Stimulated activated CD8-positive, alpha-beta memory T cell treated with anti-CD3 and anti-CD28 coated beads, Interleukin-4, amount 100 ng/mL, for 1 hour (primary cell): ENCODE measurements at places on chromosomes 16 and 17.

DNA sequence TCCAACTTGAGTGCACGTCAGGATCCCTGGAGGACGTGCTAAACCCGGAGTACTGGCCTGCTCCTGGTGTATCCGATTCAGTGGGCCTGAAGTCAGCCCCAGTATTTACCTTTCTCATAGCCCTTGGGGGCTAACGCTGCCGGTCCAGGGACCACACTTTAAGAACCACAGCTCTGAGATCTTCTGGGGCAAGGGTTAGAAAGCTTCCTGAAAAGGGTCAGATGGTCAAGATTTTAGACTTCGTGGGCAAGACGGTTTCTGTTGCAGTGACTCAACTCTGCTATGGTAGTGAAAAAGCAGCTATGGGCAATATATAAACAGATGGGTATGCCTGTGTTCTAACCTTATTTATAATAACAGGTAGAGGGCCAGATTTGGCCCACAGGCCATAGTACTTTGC lies 14.6 kb upstream of the USP10 start:
- DNase-seq, result no peak

GRCh38 chr16:88784074-88784855 lies 755 bp downstream of the PIEZO1 start:
- no peak for DNase-seq

- DNase-seq, result no peak
Measured at GRCh38 chr16:30903596-30903995, 7.2 kb downstream of the CTF1 start.

- no peak for DNase-seq
Measured at GRCh38 chr16:4295581-4295980, 20.3 kb upstream of the GLIS2 start.

DNA sequence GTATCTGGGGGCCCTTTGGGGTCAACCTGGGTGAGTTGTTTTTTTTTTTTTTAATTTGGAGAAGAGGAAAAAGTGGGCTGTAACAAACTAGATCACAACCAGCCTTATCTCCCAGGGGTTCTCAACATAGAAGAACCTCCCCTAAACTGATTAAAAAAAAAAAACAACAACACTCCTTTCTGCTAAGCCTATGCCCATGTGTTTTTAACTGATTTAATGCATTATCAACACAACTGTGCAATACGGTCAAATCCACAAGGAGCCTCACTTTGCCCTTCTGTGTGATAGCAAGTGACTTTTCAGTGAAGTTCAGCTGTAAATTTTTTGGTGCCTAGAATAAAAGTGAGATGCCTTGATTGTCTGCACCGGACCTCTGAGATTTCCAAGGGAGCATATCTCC lies 646 bp downstream of the MYH11 start:
- no peak for DNase-seq

- DNase-seq, result no peak
Measured at GRCh38 chr16:57069053-57069452, 23.3 kb upstream of the CPNE2 start.

- DNase-seq, result no peak
Measured at GRCh38 chr17:64278614-64279013, 15.6 kb upstream of the TEX2 start.

- no peak for DNase-seq
Measured at GRCh38 chr16:4328046-4328781, 12.3 kb downstream of the GLIS2 start.

GRCh38 chr17:66381701-66382362 lies 79.4 kb downstream of the PRKCA start:
- DNase-seq, result no peak

GRCh38 chr16:66481943-66482390 lies 54.9 kb downstream of the BEAN1 start:
- no peak for DNase-seq

DNA sequence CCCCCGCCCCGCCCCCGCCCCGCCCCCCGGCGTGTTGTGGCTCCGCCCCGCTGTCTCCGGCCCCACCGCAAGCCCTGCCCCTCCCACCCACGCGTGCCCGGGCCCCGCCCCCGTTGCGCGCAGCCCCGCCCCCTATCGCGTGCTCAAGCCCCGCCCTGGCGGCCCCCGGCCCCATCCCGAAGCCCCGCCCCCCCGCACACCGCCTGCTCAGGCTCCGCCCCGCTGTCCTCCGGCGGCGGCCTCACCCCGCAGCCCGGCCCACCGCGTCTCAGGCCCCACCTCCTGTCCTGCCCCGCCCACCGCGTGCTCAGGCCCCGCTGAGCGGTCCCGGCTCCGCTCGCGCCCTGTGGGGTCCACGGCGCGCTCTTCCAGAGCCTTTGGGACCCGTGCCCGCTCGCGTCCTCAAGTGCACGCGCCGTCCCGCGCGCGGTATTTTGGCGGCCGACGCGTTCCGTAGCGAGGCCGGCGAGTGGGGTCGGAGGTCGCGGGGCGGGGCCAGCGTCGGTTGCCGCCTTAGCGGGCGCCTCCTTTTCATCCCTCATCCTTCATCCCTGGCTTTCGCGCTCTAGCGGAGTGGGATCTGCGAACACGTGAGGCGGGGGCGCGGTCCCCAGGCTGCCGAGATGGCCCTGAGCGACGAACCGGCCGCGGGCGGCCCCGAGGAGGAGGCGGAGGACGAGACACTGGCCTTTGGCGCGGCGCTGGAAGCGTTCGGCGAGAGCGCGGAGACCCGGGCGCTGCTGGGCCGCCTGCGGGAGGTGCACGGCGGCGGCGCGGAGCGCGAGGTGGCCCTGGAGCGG lies at the start of gene TBCD:
TBCD (plus strand) TSS at position 495 of the 800 bp plus-strand sequence; CDS start at position 624, 129 bp downstream.
- peak; percentile 86 for DNase-seq

DNA sequence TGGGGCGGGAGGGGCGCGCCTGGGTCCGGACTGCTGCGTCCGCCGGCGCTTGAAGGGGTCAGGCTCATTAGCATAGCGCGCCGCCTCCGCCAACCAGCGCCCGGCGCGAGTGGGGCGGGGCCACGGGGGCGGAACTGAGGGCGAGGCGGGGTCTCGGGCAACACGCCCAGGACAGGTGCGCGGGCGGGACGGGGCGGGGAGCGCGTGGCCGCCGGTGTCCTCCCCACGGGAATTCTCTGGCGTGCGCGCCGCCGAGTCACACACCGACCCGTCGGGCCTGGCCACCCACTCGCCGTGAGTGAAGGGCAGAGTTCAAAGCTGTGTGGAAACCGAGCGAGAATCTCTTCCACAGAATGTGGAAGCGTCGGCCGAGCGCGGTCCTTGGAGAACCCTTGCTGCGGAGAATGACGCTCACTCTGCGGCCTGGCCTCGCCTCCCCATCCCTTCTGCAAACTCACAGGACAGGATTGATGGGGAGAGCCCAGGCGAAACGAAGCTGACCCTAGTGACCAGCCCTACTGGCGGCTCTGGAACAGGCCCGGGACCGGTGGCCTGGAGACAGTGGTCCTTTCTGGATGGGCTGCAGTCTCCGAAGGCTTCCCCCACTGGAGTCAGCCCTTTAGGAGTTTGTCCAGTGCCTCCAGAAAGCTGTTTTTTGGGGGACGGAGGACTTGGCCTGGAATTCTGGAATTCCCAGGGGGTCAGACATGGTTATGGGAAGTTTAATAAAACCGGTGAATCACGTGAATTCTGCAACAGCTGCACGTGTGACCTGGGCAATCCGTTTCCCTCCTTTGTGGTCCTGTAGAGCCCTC lies at the start of gene SNAI3:
SNAI3 (minus strand) TSS at position 69 of the 815 bp plus-strand sequence. CDS start 101 bp downstream, outside the sequence.
- DNase-seq, result peak; percentile 71

DNA sequence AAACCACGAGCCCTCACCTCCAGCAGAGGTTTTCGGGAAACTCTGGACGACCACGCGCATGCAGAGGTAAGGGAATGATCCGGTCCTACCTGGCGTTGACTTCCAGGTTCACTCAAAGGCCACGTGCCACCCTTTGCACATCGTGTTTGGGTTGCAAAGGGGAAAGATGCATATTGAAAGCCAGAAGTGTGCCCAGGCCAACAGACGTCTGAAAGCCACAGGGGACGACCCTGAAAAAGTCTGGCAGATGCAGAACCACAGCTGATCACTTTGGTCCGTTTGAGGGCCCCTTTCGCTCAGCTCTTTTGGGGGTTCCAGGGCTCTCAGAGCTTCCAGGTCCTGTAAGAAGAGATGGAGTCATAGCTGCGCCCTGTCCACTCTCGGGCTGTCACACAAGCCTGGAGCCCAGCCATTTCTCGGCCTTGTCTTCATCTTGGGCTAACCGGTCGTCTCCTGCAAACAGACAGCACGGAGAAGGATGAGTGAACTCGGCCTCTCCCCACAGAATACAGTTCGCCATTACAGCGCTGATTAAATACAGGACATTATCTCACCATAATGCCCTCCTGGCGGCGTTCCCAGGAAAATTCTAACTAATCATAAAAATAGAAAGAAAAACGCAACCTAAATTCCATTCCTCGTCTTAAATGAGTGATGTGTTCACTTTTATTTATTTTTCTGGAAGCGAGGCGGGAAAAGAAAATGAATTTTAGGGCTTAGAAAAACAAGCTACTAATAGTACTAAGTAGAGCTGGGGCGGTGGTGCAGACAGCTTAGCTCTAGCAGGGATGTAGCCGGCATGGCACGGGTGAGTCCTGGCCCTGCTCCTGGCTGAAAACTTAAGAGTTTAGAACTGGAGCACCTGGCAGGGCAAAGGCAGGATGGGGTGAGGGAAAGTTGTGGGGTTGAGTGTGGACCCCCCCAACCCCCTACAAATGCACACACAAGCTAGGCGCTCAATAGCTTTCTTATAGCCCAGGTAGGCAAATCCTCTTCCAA lies 45.5 kb upstream of the ZFHX3 start:
- DNase-seq, result no peak

DNA sequence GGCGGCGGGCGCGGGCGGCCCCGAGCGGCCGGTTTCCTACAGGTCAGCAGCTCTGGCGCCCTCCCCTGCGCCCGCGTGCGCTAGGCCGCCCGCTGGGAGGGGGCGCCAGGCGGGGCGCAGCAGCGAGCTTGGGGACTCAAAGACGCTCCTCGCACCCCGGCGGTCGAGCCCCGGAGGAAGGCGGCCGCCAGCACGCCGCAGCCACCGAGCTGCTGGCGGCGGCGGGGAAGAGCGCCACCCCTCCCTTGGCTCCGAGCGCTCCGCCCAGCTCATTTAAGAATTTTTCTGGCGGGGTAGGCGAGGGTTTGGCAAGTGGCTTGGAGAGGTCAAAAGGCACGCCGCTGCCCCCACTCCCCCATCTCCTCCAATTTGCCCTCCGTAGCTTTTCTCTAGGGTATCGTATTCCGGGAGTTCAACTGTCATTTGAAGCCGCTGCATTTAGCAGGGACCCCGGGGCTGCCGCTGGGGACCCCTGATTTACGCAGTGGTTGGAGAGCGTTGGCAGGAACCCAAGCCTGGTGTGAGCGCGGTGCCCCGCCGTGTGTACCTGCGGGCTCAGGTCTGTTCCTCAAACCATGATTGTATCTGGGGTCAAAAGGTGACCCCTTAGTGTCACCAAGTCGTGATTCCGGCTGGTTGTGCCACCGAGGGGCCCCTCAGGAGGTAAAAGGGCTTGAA lies 59.5 kb upstream of the GSE1 start:
- DNase-seq, result no peak

DNA sequence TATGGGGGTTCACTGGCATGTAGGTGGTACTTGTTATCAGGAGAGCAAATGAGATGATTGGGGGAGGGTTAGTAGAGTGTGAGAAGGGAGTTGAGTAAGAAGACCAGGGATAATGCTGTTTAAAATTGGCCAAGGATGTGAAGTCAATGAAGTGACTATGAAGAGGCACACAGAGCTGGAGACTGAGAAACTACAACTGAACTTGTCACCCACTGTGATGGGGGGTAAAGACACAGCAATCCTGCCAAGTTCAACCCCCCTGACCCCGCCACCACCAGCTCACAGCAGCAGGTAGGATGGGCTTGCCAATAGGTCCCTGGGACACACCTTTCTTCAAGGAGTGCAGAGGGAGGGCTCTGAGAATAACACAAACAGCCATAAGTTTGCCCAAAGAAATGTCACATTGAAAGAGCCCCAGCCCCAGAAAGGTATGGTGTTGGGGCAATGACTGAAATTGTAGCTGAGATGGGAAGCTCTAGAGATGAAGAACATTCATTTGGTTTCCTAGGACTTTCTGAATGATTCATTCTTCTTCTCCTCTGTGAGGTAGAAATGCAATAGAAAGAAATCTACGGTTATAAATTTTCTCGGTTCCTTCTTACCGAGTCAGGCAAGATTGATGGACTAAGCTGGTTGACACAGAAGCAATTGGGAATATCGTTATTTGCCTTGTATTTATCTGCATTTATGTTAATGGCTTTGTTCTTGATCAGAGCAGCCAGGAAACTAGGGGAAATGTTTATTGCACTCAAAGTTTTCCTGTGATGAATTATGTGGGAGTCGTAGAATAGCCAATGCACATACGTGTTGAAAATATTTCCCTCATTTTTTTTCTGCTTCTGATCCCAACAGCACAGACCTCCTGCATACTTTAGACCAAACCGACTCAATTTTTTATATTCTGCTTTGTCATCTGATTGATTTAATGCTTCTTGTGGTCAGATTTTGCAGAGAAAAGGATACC lies 595.2 kb upstream of the CDH11 start:
- DNase-seq, result no peak

GRCh38 chr16:83717814-83718213 lies 90.0 kb upstream of the HSBP1 start:
- no peak for DNase-seq

DNA sequence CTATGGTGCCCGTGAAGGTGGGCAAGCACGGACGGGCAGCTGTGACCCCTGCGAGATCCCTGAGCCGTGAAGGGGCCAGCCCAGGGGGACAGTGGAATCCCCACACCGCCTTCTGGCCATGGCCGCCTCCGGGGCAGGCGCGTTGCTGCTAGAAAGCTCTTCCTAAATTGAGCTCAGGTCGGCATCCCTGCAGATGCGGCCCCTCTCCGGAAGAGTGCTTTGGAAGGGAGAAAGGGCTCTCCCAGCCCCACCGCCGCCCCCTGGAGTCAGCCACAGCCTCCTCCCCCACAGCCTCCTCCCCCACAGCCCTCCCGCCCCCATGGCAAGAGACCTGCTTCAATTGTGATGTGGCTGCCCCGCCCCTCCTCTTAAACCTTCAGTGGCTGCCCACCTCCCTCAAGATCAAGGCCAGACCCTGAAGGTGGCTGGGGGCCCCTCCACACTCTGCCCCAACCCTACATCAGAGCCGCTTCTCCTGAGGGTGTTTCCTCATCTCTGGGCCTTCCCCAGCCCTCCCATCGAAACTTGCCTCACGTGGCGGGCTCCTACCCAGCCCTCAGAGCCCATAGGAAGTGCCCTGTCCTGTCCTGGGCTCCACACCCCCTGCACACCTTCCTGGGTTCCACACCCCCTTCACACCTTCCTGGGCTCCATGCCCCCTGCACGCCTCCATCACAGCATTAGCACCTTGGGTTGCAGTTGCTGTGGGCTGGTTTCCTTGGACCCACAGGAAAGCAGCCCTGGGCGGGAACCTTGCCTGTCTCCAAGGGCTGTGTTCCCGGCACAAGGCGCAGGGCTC lies 5.5 kb upstream of the CBFA2T3 start:
- no peak for DNase-seq
